ENCODE measurements at places on chromosomes 7 and 10.

- no peak for DNase-seq
Observed at GRCh38 chr7:2289111-2289586, 25.1 kb downstream of the SNX8 start.

DNA sequence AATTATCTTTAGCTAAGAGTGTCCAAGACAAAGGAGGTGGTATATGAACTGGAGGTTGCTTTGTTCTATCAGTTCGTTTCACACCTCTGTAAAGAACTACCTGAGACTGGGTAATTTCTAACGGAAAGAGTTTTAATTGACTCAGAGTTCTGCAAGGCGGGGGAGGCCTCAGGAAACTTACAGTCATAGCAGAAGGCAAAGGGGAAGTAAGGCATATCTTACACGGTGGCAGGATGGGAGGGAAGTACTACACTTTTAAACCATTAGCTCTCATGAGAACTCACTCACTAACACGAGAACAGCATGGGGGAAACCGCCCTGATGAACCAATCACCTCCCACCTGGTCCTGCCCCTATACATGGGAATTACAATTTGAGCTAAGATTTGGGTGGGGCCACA lies 1202.3 kb upstream of the LRRTM3 start:
- no peak for DNase-seq

DNA sequence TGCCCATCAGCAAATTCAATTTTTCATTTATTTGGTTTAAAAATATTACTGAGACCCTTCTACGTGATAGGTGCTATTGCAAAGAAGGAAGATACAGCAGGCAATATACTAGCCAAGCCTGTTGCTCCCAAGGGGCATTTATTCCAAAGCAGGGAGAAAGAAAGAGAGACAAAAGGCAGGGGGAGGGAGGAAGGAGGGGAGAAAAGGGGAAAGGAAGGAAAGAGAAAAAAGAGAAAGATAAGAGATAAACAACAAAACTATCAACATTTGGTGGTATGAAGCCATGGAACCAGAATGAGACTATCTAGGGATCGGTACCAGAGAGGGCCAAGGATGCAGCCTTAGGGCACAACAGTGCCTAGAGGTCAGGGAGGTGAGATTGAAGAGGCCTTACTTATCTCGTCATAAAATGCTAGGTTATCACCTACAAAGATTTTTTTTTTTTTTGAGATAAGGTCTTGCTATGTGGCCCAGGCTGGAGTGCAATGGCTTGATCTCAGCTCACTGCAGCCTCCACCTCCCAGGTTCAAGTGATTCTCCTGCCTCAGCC lies 55.3 kb upstream of the CAPZA2 start:
- DNase-seq, result no peak

DNA sequence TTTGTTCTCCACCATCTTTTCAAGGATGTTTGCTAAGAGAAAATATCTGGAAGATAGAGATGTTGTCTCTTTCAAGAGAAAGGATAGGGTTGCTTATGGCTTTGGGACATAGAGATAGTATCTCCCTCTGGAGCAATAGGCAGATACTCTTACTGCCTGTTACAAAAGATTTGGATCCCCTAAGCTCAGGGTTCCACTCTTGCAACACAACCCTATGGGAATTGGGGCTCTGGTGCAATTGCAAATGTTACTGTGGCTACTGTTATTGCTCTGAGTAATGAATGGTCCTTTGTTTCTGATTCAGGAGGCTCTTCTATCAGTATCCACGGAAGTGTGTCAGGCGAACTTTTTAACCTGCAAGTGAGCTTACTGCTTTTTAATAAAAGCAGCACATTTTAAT lies 88.8 kb downstream of the GPR85 start:
- no peak for DNase-seq

DNA sequence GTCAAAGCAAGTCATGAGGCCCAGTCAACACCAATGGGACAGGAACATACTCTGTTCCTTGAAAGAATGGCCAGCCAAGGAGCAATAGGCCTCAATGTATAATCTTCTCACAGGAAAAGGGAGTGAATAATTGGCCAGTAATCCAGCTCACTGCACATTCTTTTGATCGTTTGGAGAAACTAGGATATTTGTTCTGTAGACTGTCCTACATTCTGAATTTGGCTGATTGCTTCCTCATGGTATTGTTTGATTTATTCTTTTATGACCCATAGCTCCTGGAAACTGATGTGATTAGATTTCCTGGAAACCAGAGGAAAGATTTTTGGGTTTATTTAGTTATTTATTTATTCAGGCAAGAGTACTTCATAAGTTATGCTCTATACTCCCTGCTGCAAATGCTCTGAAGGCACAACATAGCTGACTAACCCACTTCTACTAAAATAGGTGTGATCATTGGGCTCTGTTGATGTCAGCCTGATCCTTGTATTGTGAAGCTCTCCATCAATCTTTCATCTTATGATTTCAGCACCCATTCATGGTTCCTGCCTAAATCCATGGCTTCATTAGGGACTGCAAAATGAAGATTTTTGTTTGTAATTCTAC lies 745.2 kb downstream of the SUGCT start:
- no peak for DNase-seq

DNA sequence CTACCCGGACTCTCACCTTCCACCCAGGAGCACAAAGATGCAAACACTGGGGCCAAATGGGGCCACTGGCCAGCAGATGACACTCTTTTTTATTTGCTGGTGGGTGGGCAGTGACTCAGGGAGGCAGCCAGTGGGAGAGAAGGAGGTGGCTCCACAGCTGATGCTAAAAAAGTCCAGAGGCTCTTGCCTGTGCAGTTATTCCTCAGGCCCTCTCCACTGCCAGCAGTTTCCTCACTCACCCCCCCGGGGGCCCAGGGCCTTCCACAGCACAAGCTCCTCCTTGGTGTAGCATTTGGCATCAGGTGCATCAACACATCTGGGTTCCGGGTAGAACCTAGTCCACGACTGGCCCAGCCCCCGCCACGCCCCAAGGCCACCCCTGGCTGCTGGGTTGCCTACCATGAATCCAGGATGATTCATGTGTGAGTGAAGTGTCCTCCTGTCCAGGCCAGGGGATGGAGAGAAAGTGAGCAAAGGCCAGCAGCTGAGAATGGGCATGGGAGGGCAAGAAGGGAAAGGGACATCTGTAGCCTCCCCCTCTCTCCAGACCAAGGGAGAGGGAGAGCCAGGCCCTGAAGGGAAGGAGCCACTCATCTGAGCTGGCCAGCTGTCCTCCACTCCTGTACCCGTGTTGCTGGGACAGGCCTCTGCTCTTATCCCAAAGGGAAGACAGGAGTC lies 1.7 kb upstream of the KCNH2 start:
- DNase-seq, result no peak

DNA sequence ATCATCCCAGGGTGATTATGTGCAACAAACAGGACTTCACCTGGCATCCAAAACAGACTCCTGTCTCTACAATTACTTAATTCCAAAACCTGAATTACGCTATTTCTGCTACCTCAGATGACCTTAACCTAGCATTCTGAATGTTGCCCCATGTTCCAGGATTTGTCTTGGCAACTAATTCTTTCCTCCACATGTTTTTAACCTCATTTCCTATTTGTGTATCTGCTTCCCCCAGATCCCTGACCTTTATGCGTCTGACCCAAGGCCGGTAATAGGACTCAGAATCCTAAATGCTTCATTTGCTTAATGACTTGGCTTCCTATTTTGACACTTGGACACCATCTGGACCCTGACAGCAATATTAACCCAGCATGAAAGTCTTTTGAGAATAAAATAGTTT lies 8.7 kb upstream of the ING3 start:
- DNase-seq, result no peak

DNA sequence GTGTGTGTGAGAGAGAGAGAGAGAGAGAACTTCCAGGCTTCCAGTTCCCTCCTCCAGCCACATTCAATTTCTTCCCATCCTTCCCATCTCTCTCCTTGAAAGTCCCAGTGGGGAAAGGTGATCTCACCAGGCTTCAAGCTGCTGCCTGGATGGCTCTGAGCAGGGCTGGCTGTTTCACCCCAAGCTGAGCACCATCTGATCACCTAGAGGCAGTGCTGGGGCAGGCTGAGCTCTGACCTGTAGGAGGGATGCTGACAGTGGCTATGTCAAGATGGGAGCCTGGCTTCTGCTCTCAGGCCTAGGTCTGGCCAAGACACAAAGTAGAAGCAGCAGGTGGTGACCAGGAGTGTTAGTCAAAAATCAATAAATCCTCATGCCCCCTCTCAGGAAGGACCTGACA lies 370.8 kb downstream of the PLXNA4 start:
- no peak for DNase-seq

DNA sequence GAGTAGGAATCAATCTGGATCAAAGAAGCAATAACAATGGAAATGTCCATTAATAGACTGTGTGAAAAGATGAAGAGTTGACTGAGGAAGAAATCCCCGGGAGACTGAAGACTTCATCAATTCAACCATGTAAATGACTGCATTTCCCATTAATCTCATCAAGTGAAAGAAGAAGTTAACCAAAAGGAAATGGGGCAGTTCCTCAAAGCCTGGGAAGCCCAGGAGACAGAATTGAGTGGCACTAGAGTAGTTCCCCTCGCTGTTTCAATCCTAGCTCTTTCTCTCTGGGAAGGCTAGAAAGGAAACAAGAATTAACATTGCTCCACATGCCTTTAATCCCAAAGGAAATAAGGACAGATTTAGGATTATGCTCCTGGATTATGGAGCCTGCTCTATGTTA lies 4.8 kb upstream of the OR6V1 start:
- no peak for DNase-seq

DNA sequence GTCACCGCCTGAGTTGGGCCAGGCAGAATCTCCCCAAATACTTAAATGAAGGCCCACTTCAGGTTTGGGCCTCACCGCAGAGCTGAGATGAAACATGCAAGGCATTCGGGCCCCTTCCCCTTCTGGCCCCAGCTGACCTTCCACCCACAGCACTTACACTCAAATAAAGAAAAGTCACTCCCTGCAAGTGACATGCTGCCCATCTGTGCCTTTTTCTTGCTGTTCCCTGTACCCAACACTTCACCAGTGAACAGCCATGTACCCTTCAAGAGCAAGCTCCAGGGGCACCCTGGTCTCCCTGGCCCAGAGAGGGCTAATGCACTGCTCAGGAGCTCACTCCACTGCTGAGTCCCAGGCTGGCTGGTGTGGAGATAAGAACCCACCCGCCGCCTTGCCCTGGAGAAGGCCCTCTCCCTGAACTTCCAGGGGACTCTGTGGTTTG lies 40.7 kb downstream of the ZCCHC24 start:
- DNase-seq, result no peak

GRCh38 chr10:51635436-51635835 lies 64.0 kb downstream of the CSTF2T start:
- DNase-seq, result no peak

- no peak for DNase-seq
Observed at GRCh38 chr10:21888959-21889358, 114.6 kb downstream of the DNAJC1 start.

Data from stimulated activated CD8-positive, alpha-beta memory T cell treated with anti-CD3 and anti-CD28 coated beads, Interleukin-7, amount 100 ng/mL, for 1 hour (primary cell).